ENCODE measurements at places on chromosomes 2 and 18.

- H3K27me3 ChIP-seq, result peaks cover 2% of the 10 kb centered on the region
- H3K4me3 ChIP-seq, result no peak overlapping the region
- H3K4me1 ChIP-seq, result peaks cover 2% of the 10 kb centered on the region
Measured at GRCh38 chr2:178700922-178701342, 106.3 kb downstream of the TTN start.

- H3K36me3 ChIP-seq, result peaks cover 3% of the 10 kb centered on the region
- DNase-seq, result no peak
- H3K27me3 ChIP-seq, result peaks cover 93% of the 10 kb centered on the region
- peak overlapping the region; percentile 17 for H3K4me3 ChIP-seq
- peaks cover 12% of the 10 kb centered on the region for H3K4me1 ChIP-seq
Measured at GRCh38 chr2:176091329-176092258, 927 bp upstream of the HOXD13 start.

DNA sequence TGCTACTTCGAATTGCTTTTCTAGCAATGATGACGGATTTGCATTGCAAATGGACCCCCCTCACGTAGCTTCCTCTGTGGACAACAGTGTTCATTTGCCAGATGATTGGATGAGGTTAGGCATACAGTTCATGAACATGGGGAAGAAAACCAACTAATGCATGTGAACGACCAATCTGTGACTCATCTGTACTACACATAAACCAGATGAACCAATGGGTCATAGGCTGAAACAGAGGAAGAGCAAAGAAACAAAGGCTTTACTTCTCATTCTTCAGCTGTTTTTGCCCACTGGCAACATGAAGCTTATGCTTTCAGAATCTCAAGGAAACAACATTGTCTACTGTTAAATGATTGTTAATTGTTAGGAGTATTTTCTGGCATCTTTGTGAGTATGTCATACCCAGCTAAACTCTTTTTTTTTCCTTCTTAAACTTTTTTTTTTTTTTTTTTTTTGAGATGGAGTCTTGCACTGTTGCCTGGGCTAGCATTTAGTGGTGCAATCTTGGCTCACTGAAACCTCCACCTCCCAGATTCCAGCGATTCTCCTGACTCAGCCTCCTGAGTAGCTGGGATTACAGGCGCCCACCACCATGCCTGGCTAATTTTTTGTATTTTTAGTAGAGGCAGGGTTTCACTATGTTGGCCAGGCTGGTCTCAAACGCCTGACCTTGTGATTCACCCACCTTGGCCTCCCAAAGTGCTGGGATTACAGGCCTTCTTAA lies 35.5 kb downstream of the EFEMP1 start:
- H3K4me3 ChIP-seq, result no peak overlapping the region
- no peak for DNase-seq
- H3K4me1 ChIP-seq, result no peaks in the 10 kb centered on the region
- no peaks in the 10 kb centered on the region for H3K36me3 ChIP-seq

DNA sequence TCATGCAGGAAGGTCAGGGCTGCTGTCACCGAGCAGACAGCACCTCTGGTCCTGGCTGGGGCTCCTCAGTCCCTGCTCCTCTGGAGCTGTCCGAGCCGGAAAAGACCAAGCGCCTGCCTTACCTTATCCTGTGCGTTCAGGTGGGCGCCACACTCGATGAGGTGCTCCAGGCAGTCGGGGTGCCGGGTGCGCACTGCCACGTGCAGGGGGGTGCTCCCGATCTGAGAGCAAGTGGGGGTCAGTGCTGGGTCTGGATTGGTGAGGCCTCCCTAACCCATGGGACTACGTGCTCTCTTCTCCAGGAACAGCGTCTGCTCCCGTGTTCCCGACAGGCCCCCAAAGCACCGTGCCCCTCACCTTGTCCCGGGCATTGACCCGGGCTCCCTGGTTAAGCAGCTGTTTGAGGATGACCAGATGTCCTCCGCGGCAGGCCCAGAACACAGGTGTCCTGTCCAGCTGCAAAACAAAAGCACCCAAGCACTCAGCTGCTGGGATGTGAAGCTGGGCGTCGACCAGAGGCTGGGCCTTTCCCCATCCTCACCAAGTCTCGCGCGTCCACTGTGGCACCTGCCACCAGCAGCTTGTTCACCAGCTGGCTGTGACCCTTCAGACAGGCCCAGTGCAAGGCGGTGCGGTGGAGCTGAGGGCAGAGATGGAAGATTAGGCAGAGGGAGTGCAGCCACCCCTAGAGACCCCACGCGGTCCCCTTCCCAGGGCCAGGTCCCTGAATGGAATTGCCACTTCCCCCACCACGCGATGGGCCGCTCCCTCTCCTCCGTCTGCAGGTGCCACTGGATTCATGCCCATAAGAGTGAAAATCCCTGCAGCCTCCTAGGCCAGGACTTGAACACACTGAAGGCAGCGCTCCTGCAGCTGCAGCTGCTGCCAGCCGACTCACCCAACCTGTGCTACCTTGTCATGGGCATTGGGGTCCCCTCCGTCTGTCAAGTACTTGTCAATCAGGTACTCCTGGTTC lies 3.7 kb downstream of the ANKRD23 start:
- H3K4me1 ChIP-seq, result peaks cover 22% of the 10 kb centered on the region
- peaks cover 14% of the 10 kb centered on the region for H3K36me3 ChIP-seq

- H3K4me1 ChIP-seq, result peaks cover 29% of the 10 kb centered on the region
- no peaks in the 10 kb centered on the region for H3K36me3 ChIP-seq
- no peak for DNase-seq
- H3K4me3 ChIP-seq, result no peak within 1 kb of the TSS
- no peaks in the 10 kb centered on the region for H3K27me3 ChIP-seq
Measured at GRCh38 chr2:97669448-97669847, at the start of gene C2orf92. C2orf92 (plus strand) TSS chr2:97669713; CDS start chr2:97669789, 76 bp downstream.

GRCh38 chr2:66509326-66509811 lies 74.4 kb downstream of the MEIS1 start:
- no peak overlapping the region for H3K4me3 ChIP-seq
- no peaks in the 10 kb centered on the region for H3K4me1 ChIP-seq
- no peak overlapping the region for H3K27ac ChIP-seq
- no peaks in the 10 kb centered on the region for H3K27me3 ChIP-seq
- no peaks in the 10 kb centered on the region for H3K36me3 ChIP-seq

DNA sequence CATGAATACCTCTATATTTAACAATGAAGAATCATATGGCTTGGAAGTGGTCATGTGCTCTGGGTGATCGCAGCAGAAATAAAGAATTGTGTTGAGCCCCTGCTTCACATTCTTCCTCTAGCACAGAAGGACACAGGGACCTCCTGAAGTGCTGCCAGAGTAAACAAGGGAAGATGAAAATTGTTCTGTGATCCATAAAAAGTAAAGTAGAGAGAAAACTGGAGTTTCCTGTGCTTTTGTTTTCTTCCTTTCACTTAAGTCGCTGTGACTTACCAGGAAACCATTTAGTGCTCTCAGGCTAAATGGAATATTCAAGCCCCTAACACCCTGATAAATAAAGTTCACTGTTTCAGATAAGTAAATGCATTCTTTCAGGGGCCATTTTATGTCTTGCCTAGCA lies 1173.6 kb upstream of the CHAC2 start:
- no peak overlapping the region for H3K4me3 ChIP-seq
- no peaks in the 10 kb centered on the region for H3K36me3 ChIP-seq
- no peak overlapping the region for H3K27ac ChIP-seq
- H3K4me1 ChIP-seq, result no peaks in the 10 kb centered on the region
- no peak for DNase-seq
- no peaks in the 10 kb centered on the region for H3K27me3 ChIP-seq

All from activated CD8-positive, alpha-beta memory T cell treated with anti-CD3 and anti-CD28 coated beads, Interleukin-2, amount 10 ng/mL, durations not matched to agents 7 days and 5 days (primary cell).